NCI-H1105 treated with DMSO at 0.1 percent for 48 hours (cell line): ENCODE measurements at places on chromosomes 13 and 19.
A peak's percentile ranks its signal among the peaks of the same experiment; 100 is the strongest.

DNA sequence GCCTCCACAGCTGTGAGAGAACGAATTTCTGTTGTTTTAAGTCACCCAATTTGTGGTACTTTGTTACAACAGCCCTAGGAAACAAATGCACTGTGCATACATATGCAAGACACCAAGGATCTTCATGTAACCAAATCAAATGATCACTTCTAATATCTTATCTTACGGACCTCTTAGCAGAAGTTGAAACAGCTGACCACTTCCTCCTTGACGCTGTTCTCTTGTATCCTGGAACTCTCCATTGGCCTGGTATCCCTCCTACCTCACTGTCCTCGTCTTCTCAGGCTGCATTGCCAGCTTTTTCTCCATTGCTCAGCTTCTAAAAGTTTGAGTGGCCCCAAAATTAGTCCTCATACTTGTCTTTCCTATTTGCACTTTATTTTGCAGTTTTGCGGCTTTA lies 200.4 kb downstream of the DLEU7 start:
- no peak for DNase-seq

DNA sequence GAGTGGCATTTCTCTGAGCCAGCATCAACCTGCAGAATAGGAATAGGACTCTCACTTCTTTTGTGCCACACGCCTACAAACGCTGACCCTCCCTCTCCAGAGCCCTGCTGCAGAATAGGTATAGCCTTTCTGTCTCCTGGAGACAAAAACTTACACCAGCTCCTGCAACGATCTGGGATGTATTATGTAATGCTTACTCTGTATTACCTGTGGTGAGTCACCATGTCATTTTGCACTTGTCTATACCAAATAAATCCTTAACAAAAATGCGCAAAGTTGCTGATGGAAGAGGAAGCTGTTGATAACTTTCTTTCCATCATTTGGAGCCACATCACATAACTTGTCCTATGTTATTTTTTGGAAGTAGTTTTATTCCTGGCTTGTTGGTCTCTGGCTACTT lies 155.8 kb upstream of the FNDC3A start:
- DNase-seq, result no peak

- no peak for DNase-seq
Measured at GRCh38 chr13:39209731-39210531, 171.7 kb downstream of the NHLRC3 start.

- peak; percentile 49 for DNase-seq
Measured at GRCh38 chr19:21202865-21203494, 61.1 kb downstream of the ZNF431 start.

GRCh38 chr19:17037966-17038500 lies 11.4 kb upstream of the CPAMD8 start:
- DNase-seq, result no peak

DNA sequence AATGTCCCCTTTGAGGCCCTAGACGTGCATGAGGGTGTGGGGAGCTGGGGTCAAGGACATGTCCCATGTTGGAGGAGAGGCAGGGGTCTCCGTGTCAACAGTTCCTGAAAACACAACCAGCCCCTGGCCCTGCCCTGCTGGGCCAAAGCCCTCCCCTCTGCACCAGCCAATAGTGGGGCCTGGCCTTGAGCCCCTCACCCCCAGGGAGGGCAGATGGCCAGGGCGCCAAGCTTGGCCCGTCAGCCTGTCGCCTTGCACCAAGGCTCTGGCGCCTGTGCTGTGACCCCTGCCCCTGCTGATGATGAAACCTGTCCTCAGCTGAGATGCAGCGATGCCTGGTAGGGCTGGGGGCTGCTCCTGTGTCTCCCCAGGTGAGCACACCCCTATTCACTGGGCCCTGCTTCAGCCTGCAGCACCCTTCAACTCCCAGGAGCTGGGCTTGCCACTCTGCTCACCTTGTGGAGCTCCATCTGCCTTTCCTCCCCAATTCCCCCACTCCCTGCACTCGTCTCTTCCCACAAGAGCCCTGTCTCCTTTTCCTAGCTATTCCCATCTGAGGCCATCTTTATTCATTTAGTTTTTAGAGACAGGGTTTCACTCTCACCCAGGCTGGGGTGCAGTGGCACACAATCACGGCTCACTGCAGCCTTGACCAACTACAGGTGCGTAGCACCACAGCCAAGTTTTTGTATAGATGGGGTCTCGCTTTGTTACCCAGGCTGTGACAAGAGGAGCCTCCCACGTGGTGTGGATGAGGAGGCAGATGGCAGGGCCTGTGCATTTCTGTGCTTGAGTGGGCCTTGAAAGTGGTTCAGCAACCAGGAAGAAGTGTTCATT lies 2.1 kb upstream of the HAMP start:
- DNase-seq, result no peak

GRCh38 chr19:18978616-18979015 lies 37.6 kb upstream of the HOMER3 start:
- DNase-seq, result no peak

- DNase-seq, result no peak
Measured at GRCh38 chr13:53501387-53501786, 472.8 kb downstream of the OLFM4 start.

- no peak for DNase-seq
Measured at GRCh38 chr19:38985262-38985661, 9.7 kb upstream of the FBXO17 start.

DNA sequence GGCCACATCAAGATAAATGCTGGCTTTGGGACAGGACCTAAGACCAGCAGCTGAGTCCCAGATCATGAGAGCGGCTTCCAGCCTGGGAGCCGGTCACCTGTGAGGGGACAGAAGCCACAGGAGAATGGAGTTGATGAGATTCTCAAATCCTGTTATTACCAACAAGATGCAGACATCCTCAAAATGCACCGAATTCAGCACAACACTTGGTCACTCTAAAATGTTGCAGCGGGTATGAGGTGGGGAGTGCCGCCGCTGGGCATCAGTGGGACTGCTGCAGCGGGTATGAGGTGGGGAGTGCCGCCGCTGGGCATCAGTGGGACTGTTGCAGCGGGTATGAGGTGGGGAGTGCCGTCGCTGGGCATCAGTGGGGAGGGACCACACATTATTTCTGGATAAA lies 21.2 kb downstream of the RANBP3 start:
- no peak for DNase-seq

- no peak for DNase-seq
Measured at GRCh38 chr13:39132286-39133230, 94.3 kb downstream of the NHLRC3 start.

DNA sequence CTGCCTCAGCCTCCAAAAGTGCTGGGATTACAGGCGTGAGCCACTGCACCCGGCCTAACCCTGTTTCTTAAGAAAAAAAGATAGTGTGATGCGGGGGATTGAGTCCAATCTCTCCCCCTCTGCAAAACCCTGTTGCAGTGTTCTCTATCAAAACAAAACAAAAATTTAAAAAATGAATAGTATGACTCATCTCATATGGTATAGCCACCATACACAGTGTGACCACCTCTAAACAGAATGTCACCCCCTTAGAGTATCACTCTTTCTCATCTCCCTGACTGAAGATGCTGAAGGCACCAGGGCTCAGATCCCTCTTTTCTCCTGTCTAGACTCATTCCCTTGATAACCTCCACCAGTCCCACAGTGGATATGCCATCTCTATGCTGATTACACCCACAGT lies 6.8 kb upstream of the ERF start:
- no peak for DNase-seq

GRCh38 chr19:35731779-35732405 lies 10.4 kb downstream of the IGFLR1 start:
- DNase-seq, result no peak

DNA sequence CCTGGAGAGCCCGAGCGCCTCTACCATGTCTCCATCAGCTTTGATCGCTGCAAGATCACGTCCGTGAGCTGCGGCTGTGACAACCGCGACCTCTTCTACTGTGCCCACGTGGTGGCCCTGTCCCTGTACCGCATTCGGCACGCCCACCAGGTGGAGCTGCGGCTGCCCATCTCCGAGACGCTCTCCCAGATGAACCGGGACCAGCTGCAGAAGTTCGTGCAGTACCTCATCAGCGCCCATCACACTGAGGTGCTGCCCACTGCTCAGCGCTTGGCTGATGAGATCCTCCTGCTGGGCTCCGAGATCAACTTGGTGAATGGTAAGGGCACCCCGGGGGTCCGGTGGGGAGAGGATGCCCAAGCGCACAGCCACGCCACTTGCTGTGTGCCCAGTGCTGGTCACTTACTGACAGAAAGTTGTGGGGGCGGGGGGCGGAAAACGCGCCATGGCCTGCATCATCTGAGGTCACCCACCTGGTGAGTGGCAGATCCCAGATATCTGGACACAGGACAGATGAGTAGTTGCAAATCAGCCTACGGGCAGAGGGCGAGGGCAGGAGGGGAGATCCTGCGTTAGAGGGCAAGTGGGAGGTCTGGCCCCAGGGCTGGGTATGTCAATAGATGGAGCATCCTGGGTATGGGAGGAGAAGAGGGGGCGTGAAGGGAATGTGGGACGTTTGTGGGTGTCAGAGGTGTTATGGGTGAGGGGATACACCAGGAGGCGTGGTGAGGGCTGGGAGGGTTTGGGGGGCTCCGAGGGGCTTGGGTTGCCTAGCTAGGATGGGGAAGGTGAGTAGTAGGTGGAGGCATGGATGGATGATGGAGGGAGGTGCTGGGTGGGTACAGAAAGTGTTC lies 9.8 kb downstream of the ZSWIM4 start:
- DNase-seq, result no peak

GRCh38 chr19:5789886-5790558 lies 941 bp downstream of the DUS3L start:
- DNase-seq, result no peak

DNA sequence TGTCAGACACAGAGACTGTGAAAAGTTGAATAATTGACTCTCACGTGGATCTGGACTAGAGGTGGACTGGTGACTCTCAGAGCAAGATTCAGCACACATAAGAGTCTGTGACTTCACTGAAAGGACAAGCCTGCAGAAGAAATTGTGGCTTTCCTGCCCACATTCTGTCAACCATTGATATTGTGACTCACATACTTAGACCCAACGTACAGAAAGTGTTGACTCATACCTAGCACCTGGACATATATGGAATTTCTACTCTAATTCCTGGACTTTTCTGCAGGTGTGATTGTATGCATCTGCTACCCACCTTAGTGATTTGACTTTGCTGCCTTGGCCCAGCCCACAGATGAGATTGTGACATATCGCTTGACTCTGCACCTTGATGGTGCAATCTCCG lies 15.6 kb upstream of the ZNF730 start:
- no peak for DNase-seq

DNA sequence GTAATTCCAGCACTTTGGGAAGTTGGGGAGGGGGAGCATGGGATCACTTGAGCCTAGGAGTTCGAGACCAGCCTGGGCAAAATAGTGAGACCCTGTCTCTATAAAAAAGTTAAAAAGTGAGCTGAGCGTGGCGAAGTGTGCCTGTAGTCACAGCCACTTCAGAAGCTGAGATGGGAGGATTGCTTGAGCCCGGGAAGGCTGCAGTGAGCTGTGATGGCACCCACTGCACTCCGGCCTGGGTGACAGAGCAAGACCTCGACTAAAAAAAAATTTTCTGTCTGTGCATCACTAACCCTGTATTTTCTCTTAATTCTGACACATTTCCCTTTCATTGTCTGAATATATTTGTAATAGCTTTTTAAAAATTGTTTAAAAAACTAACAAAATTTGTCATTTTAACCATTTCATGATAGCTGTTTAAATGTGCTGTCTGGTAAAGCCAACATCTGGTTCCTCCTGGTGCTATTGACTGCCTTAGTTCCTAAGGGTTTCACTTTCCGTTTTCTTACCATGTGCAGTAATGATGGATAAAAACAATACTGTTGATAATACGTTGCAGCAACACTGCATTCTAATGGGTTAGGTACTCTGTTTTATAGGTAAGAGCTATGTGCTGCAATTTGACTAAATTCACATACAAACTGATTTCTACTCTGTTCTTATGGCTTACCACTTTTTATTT lies 29.7 kb downstream of the LATS2 start:
- DNase-seq, result no peak

DNA sequence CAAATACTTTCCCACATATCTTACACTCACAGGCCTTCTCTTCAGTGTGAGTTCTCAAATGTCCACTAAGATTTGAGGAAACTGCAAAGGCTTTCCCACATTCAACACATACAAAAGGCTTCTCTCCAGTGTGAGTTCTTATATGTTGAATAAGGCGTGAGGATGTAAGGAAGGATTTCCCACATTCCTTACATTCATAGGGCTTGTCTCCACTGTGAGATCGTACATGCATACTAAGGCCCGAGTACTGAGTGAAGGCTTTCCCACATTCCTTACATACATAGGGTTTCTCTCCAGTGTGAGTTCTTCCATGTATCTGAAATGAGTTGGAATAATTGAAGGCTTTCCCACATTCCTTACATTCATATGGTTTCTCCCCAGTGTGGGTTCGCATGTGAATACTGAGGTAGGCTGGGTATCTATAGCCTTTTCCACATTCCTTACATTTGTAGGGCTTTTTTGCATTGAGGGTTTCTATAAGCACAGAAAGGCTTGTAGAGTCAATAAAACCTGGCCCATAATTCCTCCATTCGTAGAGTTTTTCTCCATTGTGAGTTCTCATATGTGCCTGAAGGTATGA lies 9.6 kb downstream of the ZNF426 start:
- no peak for DNase-seq

DNA sequence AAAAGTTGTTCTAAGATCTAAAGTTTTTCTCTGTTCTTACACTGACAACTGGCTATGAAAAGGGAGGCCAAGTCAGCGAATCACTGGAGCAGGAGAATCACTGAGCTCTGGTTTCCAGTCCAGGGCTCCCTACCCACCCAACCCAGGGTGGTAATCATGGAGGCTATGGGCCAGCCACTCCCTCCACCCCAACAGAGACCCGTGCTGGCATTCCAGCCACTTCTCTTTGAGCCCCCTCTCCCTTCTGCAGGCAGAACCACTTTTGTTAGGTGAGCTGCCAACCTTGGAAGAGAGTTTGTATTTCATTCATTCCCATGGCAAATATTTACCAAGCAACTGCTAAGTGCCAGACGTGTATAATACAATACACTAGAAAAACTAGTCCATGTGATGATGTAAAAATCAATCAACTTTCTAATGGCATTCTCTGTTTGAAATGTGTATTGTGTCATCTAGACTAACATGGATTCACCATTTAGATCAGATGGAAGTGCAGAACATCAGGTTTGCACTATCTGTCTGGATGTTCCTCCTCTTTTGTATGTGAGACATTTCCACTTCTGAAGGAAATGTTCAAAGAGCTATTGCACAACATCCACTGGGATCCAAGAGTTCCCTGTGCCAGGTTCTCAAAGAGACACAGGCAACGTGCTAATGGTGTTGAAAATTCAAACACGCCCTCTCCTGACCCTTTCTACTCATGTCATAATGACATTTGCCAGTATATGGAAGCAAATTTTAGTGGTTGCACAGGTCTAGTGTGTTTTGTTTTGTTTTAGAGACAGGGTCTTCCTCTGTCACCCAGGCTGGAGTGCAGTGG lies 5.3 kb downstream of the MLNR start:
- DNase-seq, result no peak

GRCh38 chr13:30314069-30314468 lies 6.7 kb upstream of the KATNAL1 start:
- no peak for DNase-seq

DNA sequence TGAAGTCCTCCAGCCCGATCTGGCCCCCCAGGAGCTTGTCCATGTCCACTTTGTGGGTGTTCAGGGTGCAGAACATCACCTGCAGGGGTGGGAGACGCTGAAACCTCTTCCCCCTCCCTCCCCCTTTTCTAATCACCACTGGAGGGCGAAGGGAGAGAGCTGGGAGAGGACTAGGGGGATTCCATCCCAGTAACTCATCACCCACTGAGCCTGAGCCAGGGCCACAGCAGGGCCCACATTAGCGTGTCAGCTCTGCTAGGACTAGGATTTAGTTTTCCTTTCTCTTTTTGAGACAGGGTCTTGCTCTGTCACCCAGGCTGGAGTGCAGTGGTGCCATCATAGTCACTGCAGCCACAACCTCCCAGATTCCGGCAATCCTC lies 5.5 kb upstream of the PTGER1 start:
- no peak for DNase-seq
